Spleen (tissue), 13 donors: ENCODE measurements at places on chromosomes 6 and 20. TPM values are rescaled to one million over a fixed set of nuclear protein-coding genes. Genes with fewer than 3 reads are reported as not detected.

EMILIN3 gene
- 0.32 TPM for polyA plus RNA-seq

GRCh38 chr20:61849376-61849775 lies 216.3 kb downstream of the TAF4 start:
- no peaks in the 10 kb centered on the region for H3K4me1 ChIP-seq
- DNase-seq = peak; percentile 56
- no peaks in the 10 kb centered on the region for H3K36me3 ChIP-seq
- H3K4me3 ChIP-seq = no peak overlapping the region
- H3K27ac ChIP-seq = no peak overlapping the region

- peaks cover 7% of the 10 kb centered on the region for H3K27me3 ChIP-seq
- no peak overlapping the region for H3K27ac ChIP-seq
- H3K4me1 ChIP-seq = no peaks in the 10 kb centered on the region
- no peak overlapping the region for H3K4me3 ChIP-seq
Measured at GRCh38 chr6:101386982-101387381, 6.5 kb upstream of the GRIK2 start.

TTBK1 gene
- polyA plus RNA-seq = 0.07 TPM

HLA-DQB1 gene
- 383 TPM for polyA plus RNA-seq

DNA sequence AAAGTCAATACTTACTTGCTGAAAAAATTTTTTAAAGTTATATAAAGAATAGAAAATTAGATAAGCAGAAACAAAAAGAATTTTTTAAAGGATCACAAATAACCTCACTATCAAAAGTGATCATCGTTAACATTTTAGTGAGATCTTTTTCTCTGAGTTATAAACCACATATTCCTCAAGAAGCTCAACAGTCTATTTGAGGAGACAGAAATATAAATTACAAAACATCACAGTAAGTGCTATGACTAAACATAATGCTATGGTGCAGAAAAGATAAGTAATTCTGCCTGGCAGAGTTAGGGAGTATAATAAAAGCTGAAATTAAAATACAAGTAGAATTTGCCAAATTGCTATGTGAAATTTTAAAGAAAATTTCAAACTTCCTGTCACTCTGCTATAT lies 226.7 kb downstream of the LMBRD1 start:
- H3K36me3 ChIP-seq = no peaks in the 10 kb centered on the region
- no peaks in the 10 kb centered on the region for H3K27me3 ChIP-seq
- no peak overlapping the region for H3K4me3 ChIP-seq
- DNase-seq = no peak
- H3K27ac ChIP-seq = no peak overlapping the region
- H3K4me1 ChIP-seq = no peaks in the 10 kb centered on the region

- no peak for DNase-seq
- H3K27me3 ChIP-seq = no peaks in the 10 kb centered on the region
- no peak overlapping the region for H3K27ac ChIP-seq
- peaks cover 18% of the 10 kb centered on the region for H3K4me1 ChIP-seq
- H3K4me3 ChIP-seq = no peak overlapping the region
- H3K36me3 ChIP-seq = no peaks in the 10 kb centered on the region
Measured at GRCh38 chr6:136466777-136467176, 83.4 kb downstream of the MAP7 start.
